ENCODE measurements at places on chromosomes 7 and 10. TPM values are rescaled to one million over a fixed set of nuclear protein-coding genes. Genes with fewer than 3 reads are reported as not detected.

The ADRA2A gene
- not detected for total RNA-seq

The MOGAT3 gene
- total RNA-seq, result not detected

The GIMAP6 gene
- total RNA-seq, result 251 TPM

The HOXA2 gene
- 0.39 TPM for total RNA-seq

The LRRC17 gene
- 0.89 TPM for total RNA-seq

The MALRD1 gene
- total RNA-seq, result not detected

The LIPK gene
- not detected for total RNA-seq

The GTF2IRD2 gene
- total RNA-seq, result 2.9 TPM

The LBX1 gene
- not detected for total RNA-seq

The LFNG gene
- total RNA-seq, result 19.7 TPM

The NKX1-2 gene
- not detected for total RNA-seq

The PSD gene
- 0.26 TPM for total RNA-seq

The CALD1 gene
- 229 TPM for total RNA-seq

The C7orf57 gene
- not detected for total RNA-seq

The BTBD16 gene
- not detected for total RNA-seq

The ADAMTS14 gene
- total RNA-seq, result not detected

The EBF3 gene
- total RNA-seq, result 1.5 TPM

The MLXIPL gene
- not detected for total RNA-seq

The SLC26A3 gene
- total RNA-seq, result not detected

The ANKRD30A gene
- not detected for total RNA-seq

The CCL24 gene
- not detected for total RNA-seq

The LRRD1 gene
- total RNA-seq, result under 0.01 TPM

The MYL10 gene
- total RNA-seq, result not detected

The ADCYAP1R1 gene
- total RNA-seq, result under 0.01 TPM

The FGL2 gene
- total RNA-seq, result 0.13 TPM

The ITPRID1 gene
- total RNA-seq, result not detected

The CARD11 gene
- total RNA-seq, result 3.2 TPM

The ABCB1 gene
- 1.0 TPM for total RNA-seq

The RNF133 gene
- 0.51 TPM for total RNA-seq

The ZNF25 gene
- total RNA-seq, result 5.2 TPM

The ZNF804B gene
- not detected for total RNA-seq

The OR6B1 gene
- total RNA-seq, result not detected

The SPDYE9 gene
- total RNA-seq, result not detected

The FAM25C gene
- total RNA-seq, result not detected

The ITGA8 gene
- 1.2 TPM for total RNA-seq

The AQP1 gene
- 6.6 TPM for total RNA-seq

The ZNF736 gene
- total RNA-seq, result 6.8 TPM

The AKR1D1 gene
- total RNA-seq, result not detected

The EPHA1 gene
- under 0.01 TPM for total RNA-seq

The OPALIN gene
- not detected for total RNA-seq

The ZNF117 gene
- 2.4 TPM for total RNA-seq

The HTRA1 gene
- 60.7 TPM for total RNA-seq

The ITIH5 gene
- 1.0 TPM for total RNA-seq

The CYP3A4 gene
- total RNA-seq, result not detected

The MAGI2 gene
- 0.26 TPM for total RNA-seq

The SLC18A2 gene
- total RNA-seq, result not detected
